Effector CD4-positive, alpha-beta T cell (primary cell): ENCODE measurements at places on chromosomes 1 and 21.

DNA sequence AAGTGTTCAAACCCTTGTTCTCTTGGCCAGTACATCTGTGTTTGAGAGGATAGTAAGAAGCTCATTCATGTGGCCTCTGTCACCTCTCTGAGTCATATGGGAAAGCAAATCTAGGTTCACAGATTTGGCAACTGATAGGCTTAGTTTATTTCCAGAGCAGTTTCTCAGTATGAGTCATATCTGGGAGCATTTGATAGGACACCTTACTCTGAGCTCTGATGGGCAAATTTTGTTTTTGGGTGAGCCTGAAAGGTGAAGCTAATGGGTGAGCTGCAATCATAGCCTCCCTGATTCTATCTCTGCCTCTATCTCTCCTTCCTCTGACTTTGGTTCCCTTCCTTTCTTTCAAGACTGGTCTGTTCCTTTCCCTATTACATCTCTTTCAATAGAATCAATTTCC, 134.4 kb downstream of the S1PR1 start:
- DNase-seq: no peak

DNA sequence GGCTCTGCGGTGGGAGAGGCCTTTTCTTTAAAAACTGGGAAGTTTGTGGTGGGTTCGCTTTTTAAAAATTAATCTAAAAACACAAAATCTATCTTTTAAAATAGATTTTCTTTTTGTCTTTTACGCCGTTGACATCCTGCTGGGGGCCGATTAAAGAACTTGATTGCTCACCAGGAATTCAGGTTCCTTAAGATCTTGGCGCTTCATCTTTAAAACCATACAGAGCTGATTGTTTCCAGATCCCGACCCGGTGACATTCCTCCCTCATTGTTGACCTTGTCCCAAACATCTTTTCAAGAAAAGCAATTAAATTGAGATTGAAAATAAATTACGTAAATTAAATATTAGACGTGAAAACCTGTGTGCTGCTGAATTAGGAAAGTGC, 546 bp upstream of the ZNF697 start:
- DNase-seq: no peak

- no peak for DNase-seq
Observed at GRCh38 chr1:88001460-88001859, 672.8 kb downstream of the LMO4 start.

DNA sequence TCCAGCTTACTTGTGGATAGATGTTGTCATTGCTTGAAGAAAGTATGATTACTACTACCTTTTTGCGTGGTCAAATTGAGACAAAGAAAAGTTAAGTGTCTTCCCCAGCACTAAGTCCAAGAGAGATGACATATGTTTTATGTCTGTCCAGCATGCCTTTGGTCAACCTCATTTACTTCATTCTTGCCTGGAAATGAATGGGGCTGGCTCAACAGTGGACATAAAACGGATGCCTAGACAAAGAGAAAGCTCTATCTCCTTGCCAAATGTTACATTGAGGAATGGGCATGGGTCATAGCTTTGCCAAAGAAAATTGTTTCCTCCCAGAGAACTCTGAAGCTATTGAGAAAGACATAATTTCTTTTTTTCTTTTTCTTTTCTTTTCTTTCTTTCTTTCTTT, 82.4 kb upstream of the PLPPR4 start:
- DNase-seq: no peak

- DNase-seq: no peak
Observed at GRCh38 chr1:145771056-145771455, 51.8 kb downstream of the CD160 start.

DNA sequence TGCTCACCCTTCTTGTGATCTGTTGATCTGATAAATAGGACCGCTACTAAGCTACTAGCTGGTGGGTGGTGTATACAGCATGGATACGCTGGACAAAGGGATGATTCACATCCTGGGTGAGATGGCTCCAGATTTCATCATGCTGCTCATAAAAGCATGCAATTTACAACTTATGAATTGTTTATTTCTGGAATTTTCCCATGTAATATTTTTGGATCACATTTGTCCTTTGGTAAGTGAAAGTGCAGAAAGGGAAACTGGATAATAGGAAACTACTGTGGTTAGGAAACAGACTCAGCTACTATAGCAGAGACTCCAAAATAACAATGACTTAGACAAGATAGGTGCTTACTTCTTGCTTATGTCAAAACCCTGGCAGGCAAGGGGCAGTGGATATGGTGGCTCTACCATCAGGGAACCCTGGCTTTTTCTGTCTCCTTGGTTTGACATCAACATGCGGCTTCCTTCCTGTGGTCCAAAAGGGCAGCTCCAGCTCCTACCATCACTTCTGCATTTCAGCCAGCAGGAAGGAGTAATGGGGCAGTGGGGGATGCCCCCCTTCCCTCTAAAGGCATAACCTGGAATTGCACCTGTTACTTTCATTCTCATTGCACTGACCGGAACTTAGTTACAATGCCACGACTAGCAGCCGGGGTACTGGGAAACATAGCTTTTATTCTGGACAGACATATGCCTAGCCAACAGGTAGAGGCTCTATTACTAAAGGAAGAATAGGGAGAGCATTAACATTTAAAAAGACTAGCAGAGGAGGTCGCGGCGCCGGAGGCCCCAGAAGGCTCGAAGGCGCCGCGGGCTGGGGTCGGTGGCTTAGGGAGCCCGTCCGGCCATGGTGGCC, 13.8 kb upstream of the AK2 start:
- no peak for DNase-seq

- no peak for DNase-seq
Observed at GRCh38 chr1:26156285-26157038, 2.4 kb upstream of the FAM110D start.
